Right cardiac atrium (tissue), 5 donors: ENCODE measurements at places on chromosomes 11 and 22. TPM values are rescaled to one million over a fixed set of nuclear protein-coding genes. Genes with fewer than 3 reads are reported as not detected.

The POU2F3 gene
- total RNA-seq: not detected

The LIF gene
- total RNA-seq: 0.09 TPM

The PLET1 gene
- total RNA-seq: not detected

The CASP4 gene
- total RNA-seq: 19.9 TPM

The BACE1 gene
- 17.2 TPM for total RNA-seq

The KIAA0930 gene
- total RNA-seq: 23.6 TPM

The ART1 gene
- not detected for total RNA-seq

The PNPLA3 gene
- 0.15 TPM for total RNA-seq

The SSTR3 gene
- total RNA-seq: not detected

The MAJIN gene
- not detected for total RNA-seq

DNA sequence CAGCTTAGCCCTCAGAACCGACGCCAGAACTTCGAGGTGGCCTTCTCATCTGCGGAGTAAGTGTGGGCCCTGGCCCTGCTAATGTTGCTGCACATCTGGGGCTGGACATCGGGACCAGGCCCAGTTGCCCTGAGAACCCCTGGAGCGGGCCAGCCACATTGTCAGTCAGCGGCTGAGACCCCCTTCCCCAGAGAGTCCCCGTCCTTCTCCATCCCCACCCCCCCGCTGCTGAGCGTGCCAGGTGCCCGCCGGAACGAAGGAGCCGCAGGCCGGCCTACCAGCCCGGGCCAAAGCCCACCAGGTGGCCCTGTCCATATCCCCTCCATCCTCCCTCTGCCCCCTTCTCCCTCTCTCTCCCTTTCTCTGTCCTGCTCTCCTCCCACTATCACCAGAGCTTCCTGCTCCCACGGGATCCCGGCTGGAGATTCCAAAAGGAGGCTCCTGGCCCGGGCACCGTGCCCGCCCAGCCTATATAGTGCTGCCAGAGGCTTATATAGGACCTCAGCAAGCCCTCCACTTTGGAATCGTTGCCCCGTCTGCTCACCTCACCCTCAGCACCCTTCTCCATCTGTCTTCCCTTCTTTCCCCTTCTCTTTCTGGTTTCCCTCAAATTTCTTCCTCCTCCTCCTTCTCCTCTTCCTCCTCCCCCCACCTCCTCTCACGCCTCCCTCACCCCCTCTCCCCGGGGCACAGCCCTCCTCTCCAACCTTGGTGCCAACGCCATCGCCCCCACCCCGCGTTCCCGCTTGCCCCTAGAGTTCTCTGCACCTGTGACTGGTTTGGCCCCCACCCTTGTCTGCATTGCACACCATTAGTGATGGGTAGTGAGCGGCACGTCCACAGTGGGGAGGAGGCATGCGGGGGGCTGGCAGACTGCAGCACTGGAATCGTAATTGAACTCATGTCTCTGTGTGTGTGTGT, 7.3 kb downstream of the SELENOM start:
- DNase-seq: peak; percentile 63

DNA sequence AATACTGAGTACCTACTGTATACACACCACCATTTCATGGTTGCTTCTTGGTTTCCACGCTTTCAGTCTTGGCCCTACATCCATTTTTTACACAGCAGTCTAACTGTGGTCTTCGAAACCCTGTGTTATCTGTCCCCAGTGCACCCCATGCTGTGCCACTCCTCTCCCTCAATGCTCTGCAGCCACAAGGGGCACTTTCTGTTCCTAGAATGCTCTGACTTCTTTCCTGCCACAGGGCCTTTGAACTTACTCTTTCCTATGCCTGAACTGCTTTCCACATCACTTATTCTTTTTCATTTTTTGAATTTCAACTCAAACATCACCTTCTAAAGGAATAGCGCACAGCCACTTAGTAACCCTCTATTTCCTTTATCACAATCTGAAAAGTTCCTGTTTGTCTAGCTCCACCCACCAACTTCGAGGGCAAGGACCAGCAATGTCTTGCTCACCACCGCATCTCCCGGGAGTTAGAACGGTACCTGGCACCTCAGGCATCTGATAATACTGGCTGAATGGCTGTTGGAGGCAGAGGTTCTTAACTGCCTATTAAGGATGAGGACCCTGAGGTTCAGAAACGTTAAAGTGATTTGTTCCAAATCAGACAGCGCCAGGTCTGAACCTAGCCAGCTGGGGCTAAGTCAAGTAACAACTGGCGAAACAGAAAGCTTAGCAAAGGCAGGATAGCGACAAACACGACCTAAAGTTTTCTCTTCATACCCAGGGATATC, 568 bp downstream of the ALG8 start:
- DNase-seq: no peak

- no peak for DNase-seq
Measured at GRCh38 chr11:68843052-68843561, 1.4 kb upstream of the CPT1A start.

DNA sequence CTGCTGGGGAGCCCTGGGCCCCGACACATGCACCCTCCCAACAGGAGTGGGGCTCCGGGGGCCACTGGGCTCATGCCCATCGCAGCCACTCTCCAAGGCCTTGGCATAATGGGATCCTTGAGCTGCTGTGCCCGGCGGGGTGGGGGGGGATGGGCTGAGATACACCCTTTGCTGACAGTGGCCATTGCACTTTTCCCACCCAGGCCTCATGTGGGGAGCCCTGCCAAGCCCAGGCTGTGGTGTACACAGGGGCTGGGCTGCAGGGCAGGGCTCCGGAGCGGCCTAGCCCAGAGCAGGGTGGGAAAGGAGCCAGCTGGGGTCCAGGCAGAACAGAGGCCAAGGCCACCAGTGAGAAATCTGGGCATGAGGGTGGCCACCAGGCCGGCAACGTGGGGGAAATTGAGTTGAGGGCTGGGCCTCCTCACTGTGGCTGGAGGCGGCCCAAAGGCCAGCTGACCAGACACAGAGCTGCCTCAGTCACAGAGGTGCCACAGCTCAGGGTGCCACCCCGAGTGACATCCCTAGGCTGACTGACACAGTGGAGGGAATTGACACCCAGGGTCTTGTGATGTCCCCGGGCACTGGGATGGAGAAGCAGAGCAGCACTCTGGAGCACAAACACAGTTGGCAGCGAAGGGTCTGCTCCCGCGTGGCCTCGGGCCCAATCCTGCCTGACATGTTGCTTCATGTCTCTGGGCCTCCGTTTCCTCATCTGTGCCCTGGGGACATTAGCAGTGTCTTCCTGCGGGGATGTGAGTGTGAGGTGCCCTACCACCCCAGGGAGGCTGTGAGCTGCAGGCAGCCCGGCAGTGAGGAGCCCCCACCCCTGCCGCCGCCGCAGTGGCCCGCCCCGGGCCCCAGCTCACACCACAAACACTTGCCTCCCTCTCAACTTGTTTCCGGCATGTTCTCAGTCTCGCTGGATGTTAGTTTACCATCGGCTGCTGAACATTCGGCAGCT, 30.4 kb downstream of the RTN4R start:
- no peak for DNase-seq

- DNase-seq: no peak
Measured at GRCh38 chr22:16937811-16938210, 70.2 kb downstream of the GAB4 start.

DNA sequence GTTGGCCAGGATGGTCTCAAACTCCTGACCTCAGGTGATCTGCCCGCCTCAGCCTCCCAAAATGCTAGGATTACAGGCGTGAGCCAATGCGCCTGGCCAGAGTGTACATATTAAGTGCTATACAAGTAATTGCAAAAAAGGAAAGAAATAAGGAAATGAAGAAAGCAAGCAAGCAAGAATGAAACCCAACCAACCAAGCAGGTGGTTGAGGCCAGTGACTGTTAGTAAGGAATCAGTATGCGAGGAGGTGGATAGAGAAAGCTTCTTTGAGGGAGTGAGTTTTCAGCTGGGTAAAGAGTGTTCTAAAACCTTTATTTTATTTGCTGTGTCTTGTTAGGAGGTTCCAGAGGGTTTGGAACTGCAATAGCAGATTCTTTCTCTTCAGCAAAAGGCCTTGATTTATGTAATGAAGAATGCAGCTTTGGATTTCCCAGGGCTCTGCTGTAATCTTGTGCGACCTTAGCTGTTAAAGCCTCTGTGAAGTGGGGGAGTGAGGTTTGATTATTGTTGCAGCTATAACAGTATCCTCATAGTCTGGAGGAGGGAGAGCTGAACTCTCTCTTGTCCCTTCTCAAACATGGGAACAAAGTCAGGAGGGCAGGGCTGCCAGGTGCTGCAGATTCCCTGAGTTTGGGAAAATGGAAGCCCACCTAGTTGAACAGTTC, 5.7 kb downstream of the AMPD3 start:
- DNase-seq: no peak

- no peak for DNase-seq
Measured at GRCh38 chr11:100961633-100962032, 168.0 kb downstream of the PGR start.

DNA sequence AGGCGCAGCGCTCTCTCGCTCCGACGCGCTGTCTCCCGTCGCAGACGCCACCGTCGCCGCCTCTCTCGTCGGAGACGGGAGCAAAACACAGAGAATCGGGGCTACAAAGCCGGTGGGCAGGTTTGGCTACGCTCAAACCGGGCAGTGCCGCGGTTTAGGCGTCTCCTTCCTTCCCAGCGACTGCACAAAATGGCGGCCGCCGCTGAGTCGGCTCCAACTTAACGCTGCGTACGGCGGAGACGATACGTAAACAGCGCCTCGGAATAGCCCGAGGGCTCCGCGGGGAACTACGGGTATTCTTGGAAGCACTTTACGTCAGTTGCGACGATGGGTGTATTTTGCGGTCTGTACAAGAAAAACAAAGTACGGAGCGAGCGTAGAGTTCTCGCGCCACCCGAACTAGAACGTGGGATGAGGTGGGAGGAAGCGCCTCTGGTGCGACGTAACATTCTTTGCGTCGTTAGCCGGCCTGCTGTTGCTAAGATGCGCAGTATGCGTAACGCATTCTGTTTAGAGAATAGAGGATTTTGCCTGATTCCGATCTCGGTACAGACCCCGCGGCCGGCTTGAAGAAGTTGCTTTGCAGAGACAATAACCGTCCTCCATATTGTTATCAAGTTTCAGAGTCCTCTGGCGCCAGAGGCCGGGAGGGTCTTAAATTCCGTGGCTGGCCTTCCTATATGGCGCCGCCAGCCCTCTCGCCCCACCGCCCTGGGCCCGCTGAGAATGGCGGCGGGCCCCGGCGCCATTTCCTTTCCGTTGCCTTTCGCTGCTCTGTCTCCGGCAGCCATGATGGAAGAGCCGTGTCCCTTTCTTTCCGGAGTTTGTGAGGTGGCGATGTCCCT, at the start of gene DDX17:
Gene DDX17, minus strand, starts transcription at position 194 of the 845 bp plus-strand sequence.
- peak; percentile 93 for DNase-seq

DNA sequence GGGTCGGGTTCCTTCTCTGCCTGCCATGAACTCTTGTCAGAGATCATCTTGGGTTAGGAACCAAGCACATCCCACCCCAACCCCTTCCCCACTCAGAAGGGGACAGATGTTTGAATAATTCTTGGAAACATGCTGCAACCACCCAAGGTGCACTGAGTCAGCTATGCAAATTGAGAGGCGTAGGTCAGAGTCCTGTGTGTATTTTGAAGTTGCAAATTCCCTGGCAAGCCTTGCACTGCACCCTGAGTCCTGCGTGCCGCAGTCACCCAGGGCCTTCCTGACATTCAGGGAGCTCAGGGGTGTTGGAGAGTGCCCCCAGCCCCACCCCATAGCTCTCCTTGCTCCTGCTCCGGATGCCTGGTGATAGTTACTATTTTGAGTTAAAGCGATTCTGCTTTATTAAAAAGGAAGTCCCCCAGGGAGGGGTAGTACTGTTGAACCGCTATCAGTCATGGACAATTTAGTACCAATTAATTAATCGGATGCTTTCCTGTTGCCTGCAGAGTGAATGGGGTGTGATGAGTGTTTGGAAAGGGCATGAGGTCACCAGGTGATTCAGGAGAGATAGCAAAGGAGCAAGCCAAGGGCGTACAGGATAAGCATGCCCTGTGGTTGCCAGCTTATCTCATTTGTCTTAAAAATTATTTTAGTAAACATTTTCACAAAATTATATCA, 123.7 kb downstream of the GRIK4 start:
- DNase-seq: no peak

DNA sequence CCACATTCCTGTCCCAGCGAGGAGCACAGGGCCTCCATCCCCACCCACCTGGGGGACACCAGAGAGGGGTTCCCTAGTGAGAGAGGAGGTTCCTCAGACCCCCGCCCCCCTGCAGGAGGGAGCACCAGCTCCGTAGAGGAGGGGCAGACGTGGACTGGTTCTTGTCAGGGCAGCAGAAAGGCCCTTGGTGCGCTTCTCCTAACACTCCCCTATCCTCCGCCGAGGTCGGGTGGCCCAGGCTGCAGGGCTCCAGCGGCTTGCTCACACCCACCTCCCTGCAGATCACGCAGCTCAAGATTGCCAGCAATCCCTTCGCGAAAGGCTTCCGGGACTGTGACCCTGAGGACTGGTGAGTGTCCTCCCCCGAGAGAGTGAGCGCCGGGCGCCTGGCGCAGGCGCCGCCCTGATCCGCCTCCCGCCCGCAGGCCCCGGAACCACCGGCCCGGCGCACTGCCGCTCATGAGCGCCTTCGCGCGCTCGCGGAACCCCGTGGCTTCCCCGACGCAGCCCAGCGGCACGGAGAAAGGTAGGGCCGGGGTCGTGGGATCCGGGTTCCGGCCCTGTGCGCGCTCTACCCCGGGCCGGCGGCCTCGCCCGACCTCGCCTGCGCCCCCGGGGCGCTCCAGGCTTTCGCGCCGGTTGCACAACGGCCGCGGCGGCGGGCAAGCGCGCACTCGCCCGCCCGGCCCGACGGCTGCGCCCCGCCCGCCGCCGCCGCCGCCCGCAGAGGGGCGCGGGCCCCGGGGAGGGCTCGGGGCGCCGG, 5.1 kb downstream of the TBX1 start:
- peak; percentile 41 for DNase-seq

GRCh38 chr22:17774206-17774925, at the start of gene BID:
Gene BID (minus strand): TSS chr22:17774469. CDS start chr22:17750116, 24,353 bp downstream.
- peak; percentile 82 for DNase-seq

DNA sequence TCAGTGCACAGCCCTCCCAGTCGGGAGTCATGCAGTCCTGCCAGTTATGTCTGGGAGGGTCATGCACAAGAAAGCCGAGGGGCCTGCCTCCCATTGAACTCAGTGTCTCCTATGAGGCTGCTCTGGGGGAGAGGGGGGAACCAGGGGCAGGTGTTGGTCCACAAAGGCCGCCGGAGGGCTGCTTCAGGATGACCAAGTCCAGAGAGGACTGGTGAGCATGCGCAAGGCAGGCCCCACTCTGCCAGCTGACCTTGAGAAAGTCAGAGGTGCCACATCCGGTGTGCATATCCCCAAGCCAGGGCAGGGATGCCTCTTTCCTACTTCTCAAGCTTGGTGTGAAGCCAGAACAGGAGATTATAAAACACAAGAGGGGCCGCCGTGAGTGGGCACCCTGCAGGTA, 4.4 kb downstream of the SCN4B start:
- DNase-seq: no peak

DNA sequence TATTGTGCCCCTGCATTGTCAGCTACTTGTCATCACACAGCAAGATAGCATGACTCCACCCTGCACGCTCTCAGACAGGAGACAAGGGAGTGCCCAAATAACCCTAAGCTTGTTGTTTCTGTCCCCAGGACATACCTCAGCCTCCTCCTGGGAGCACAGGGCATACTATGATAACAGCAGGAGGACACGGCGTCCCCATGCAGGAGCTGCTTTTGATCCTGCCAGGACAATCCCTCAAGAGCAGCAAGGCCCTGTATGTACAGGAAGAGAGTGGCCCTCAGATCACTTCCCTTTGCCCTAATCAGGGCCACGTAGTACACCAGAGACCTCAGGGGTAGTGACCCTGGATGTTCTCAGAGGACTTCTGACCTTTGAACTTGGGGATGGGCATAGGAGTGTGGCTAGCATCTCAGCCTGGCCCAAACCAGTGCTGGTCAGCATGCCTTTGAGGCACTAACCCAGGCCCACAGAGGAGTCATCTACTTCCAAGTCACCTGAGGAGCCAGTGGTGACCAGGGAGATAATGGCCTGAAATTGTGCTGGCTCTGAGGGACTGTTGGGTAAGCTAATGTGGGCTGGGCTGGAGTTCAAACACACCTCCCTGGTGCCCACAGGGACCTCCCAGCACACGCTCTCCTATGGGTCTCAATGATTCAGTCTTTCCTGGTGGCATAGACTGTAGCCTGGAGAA, 9.2 kb downstream of the APOA4 start:
- no peak for DNase-seq
